CD4-positive, alpha-beta T cell treated with Interleukin-17A for 1 hour (primary cell): ENCODE measurements at places on chromosomes 16 and 17.

DNA sequence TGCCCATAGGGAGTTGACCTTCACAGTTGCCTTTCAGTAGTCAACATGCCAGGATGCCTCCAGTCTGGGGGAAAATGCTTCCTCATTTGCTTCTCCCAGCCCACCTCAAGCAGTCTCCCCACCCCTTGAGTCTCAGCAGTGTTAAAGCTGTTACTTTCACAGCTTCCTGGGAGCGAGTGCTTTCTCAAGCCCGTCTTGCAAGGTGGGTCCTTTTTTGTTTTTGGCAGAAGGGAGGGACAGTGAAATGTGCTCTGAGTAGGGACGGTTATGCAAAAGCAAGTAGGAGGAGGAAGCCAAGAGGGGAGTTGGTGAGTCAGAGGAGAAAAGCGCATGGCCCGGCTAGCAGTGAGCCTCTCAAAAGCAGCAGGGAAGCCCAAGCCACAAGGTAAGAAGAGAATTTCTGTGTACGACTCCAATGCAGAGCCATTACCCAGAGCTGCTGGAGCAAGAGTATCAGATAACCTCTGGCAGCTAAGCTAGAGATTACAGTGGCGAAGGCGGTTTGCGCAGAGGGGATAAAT lies at the start of gene CHST4:
CHST4 (plus strand) TSS at position 316 of the 521 bp plus-strand sequence. CDS start 10,252 bp downstream, outside the sequence.
- DNase-seq = no peak

DNA sequence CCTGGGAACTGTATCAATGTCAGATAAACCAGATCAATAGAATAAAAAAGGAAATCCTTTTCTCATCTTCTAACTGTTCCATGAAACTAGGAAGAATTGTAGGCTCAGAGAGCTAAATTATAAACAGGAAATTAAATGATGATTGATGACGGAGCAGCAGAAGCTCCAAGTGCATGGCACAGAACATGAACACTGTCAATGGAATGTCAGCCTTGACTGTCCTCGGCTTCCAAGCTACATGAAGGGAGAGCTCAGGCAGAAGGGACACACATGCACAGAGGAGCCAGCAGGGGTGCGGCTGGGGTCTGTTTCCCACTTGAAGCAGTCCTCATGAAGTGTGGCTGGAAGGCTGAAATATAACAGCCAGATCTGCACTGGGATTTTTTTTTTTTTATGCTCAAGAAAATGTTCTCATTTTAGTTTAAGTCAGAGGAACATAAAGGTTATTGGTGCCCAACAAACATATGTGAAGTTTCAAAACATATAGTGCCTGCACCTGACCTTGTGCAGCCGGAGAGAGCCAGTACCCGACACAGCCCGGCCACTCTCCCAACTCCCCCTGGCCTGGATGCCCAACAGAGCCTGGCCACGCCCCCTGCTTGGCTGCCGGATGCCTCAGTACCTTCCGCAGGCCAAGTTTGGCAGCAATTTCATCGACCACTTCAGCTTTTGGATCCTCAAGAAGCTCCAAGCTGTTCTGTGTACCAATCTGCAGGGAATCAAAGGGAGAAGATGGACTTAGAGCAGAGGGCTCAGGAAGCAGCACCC lies 37.0 kb downstream of the NPLOC4 start:
- no peak for DNase-seq

GRCh38 chr17:6305613-6306360 lies 129.1 kb downstream of the AIPL1 start:
- no peak for DNase-seq

GRCh38 chr16:8958344-8959167 lies 5.2 kb downstream of the USP7 start:
- peak; percentile 43 for DNase-seq

DNA sequence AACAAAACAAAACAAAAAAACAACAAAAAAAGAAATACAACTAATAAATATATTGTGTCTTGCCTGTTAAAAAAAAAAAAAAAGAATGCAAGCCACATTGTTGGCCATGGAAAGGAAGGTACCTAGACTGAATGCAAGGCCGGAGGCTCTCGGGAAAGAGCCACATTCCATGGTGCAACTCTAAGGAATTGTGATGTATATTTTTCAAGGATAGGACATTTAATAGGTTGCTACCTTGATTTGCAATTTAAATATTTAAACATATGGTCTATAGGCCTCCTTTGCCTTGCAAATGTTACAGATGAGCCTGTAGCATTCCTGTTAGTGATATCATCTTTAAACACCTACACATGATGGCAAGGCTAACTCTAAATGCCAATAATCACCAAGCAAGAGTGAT lies 650.9 kb downstream of the TOX3 start:
- DNase-seq = no peak

DNA sequence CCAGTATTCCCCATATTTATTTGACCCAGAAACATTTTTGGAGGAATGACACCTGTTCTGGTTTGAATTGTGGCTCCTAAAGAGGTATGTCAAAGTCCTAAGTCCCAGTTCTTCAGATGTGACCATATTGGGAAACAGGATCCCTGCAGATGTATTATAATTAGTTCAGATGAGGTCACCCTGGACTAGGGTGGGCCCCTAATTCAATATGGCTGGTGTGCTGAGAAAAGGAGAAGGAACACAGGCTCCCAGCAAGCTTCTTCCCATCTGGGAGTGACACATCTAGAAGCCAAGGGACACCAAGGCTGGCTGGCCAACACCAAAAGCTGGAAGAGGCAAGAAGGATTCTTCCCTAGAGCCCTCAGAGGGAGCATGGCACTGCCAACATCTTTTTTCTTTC lies 3.8 kb upstream of the GCSH start:
- no peak for DNase-seq

GRCh38 chr16:84294531-84295142 lies at the start of gene WFDC1:
Gene WFDC1 (plus strand): TSS chr16:84294878. CDS start chr16:84294972, 94 bp downstream.
- no peak for DNase-seq

DNA sequence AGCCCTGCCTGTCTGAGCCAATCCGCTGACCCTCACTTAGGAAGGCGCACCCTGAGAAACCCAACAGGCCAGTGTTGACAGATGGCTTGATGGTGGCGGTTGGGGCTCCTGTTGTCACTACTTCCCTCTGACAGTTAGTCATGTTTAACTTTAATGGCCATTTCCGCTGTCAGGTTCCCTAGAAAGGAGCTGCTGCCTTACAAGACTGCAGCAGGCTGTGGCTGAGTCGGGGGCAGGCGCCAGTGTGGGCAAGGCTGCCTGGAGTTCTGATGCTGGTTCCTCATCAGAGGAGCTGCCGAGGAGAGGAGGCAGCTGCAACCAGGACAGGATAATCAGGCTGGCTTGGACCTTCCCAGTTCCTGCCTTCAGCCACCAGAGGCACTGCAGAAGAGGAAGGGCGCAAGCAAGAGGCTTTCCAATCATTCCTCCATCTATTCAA lies 223.2 kb upstream of the DYNLRB2 start:
- DNase-seq = no peak

GRCh38 chr17:74857191-74857590 lies 2.5 kb downstream of the GRIN2C start:
- no peak for DNase-seq

DNA sequence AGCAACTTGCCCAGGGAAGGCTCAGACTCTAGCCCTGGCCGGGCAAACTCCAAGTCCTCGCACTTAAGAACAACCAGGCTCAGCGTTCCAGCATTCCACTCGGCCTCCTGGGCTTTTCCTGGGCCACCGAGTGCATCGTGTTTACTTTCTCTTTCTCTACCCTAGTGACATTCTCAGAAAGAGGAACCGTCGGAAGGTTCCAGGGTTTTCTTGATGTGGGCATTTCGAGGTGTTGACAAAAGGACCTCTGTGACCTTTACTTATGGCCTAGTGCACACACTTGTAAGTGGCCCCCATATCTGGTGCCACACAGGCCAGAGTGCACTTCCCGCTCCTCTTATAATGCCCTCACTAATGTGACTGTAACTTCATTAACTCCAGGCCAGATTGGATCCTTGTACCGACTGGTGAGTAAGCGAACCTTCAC lies 3.1 kb upstream of the BANP start:
- no peak for DNase-seq

DNA sequence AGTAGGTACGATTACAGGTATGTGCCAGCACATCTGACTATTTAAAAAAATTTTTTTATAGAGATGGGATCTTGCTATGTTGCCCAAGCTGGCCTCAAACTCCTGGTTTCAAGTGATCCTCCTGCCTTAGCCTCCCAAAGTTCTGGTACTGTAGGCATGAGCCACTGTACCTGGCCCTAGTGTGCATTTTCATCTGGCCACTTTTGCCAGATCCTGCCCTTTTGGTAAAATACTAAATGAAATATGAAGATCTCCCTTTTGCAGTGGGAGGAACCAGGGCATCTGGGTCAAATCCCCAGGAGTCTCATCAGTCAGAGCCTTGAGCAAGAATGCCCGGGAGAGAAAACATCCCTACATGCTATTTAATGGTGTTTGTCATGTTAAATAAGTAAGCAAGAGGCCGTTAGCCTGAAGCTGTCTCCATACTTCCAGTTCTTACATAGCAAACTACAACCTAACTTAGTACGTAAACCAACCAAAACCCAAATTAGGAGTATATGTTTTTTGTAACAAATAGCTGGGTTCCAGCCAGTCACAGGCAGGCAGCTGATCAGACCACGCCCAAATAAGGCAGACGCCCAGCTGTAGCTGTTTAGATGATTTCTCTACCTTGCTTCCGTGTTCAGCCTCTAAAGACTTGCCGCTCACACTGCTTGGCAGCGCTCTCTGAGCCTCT lies 46.5 kb upstream of the CLEC18A start:
- DNase-seq = no peak

DNA sequence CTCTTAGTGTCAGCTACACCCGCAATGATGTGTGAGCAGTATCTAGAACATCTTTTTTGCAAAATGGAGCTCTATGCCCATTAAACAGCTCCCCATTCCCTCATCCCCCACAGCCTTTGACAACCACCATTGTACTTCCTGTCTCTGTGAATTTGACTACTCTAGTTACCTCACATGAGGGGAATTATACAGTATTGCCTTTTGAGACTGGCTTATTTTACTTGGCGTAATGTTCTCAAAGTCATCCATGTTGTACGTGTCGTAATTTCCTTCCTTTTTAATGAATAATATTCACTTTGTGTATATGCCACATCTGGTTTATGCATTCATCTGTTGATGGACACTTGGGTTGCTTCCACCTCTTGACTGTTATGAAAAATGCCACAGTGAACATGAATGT lies 23.2 kb upstream of the CCL22 start:
- DNase-seq = no peak

GRCh38 chr16:87435372-87436224 lies 43.5 kb downstream of the MAP1LC3B start:
- DNase-seq = no peak

- no peak for DNase-seq
Measured at GRCh38 chr17:80705988-80706387, 161.3 kb downstream of the RPTOR start.

- DNase-seq = no peak
Measured at GRCh38 chr17:75854881-75855309, 240 bp downstream of the WBP2 start.

- DNase-seq = no peak
Measured at GRCh38 chr16:54459509-54460262, 173.1 kb upstream of the IRX3 start.

DNA sequence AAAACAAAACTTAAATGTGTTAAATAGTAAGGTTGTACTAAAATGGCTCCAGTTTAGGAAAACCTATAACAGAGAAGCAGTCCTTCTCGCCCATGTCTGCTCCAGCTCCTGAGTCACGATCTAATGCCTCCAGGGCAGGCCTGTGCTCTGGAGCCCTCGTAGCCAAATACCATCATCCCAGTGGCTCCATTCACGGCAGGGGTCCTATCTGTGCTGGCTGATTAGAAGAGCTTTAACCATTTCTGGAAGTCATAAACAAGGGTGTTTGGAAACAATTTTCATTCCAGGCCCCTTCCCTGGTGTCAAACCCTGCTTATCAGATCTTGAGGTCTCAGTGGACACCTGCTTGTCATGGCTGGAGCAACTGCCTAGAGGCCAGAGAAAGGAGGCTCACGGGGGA lies 336.9 kb downstream of the SOX9 start:
- no peak for DNase-seq

DNA sequence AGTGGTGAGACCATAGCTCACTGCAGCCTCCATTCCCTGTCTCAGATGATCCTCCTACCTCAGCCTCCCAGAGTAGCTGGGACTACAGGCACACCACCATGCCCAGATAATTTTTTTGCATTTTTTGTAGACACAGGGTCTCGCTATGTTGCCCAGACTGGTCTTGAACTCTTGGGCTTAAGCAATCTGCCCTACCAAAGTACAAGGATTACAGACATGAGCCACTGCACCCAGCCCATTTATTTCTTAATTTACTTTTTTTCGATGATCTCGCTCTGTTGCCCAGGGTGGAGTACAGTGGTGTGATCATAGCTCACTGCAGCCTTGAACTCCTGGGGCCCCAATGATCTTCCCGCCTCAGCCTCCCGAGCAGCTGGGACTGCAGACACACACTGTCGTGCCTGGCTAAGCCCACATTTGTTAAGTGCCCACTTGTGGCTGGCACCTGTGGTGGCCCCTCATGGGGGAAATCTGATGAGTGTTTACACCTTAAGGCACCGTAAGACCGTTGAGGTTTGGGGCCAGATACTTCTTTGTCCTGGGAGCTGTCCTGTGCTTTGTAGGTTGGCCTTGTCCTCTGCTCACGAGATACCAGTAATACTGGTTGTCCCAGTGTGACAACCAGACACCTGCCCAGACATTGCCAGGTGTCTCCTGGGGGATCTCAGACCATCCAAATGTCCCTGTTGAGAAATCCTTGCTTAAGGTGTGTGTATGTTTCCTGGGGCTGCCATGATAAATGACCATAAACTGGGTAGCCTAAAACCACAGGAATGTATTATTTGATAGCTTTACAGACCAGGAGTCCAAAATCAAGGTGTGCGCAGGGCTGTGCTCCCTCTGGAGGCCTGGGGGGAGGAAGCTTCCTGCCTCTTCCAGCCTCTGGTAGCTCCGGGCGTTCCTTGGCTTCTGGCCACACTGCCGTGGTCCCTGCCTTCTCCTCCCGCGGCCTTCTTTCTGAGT lies 141.4 kb upstream of the GSE1 start:
- DNase-seq = no peak

DNA sequence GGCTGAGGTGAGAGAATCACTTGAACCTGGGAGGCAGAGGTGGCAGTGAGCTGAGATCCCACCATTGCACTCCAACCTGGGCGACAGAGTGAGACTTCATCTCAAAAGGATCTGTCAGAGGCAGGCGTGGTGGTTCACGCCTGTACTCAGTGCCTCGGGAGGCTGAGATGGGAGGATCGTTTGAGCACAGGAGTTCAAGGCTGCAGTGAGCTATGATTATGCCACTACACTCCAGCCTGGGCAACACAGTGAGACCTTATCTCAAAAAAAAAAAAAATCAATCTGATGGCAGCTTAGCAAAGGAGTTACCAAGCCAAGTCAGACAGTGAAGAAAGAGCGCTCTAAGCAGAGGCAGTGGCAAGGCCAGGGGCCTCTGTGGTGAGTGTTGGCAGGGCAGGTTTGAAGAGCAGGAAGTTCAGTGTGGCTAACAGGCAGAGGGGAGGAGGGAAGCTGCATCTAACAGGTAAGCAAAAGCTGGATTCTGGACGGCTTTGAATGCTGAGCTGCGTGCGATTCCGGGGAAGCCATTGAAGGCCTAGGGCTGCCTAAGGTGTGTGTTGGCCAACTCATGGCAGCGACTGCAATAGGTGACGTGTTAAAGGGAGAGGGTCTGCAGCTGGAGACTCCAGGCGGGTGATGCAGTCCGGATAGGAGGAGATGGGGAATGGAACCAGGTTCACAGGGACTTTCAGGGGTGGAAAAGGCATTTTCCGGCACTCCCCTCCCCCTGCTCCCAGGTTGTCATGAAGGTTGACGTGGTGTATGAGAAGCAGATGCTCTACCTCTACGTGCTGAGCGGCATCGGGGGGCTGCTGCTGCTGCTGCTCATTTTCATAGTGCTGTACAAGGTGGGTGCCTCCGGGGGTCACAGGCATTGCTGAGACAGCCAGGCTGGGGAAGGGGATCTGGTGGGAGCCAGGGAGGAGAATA lies 7.0 kb downstream of the ZNF768 start:
- DNase-seq = no peak
